ENCODE measurements at places on chromosomes 7 and 10. TPM values are rescaled to one million over a fixed set of nuclear protein-coding genes. Genes with fewer than 3 reads are reported as not detected.

DNA sequence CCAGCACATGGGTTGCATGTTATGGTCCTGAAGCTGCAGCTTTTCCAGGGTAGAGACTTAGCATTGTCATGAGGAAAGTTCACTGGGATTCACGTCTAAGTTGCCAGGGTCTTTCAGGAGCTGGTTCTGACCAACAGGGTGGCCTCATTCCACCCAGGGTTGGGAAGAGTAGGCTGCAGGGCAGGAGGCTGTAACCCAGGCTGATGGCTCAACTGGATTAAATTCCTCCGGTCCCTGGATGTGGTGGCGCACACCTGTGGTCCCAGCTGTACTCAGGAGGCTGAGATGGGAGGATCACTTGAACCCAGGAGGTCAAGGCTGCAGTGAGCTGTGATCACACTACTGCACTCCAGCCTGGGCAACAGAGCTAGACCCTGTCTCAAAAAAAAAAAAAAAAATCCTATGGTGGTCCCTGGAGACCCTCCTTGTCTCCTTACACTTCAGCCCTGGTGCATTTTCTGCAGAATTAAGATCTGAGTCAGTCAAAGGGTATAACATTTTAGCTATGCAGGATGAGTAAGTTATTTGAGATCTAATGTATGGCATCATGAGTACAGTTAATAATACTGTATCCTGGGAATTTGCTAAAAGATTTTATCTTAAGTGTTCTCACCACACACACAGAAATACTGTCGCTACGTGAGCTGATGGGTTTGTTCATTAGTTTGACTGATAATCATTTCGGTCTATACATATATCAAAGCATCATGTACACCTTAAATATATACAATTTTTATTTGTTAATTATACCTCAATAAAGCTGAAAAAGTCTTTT is 44.0 kb downstream of the ASB13 start:
- DNase-seq = no peak

DNA sequence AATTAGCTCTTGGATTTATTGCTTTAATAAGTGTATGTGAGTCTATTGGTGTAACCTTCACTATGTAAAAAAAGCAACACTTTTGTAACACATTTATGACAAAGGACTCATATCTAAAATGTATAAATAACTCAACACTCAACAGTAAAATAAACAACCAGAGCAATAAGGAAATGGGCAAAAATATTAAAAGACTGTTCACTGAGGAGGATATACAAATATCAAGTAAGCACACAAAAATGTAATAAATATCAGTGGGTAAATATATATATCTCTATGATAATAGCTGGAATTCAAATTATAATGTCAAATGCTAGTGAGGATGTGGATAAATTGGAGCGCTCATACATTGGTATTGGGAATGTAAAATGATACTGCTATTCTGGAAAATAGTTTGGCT is 53.0 kb downstream of the HDAC9 start:
- no peak for DNase-seq

The PYROXD2 gene
- 7.9 TPM for polyA plus RNA-seq

- DNase-seq = no peak
These were observed 166.7 kb upstream of the SH2B2 start for GRCh38 chr7:102119925-102120324.

DNA sequence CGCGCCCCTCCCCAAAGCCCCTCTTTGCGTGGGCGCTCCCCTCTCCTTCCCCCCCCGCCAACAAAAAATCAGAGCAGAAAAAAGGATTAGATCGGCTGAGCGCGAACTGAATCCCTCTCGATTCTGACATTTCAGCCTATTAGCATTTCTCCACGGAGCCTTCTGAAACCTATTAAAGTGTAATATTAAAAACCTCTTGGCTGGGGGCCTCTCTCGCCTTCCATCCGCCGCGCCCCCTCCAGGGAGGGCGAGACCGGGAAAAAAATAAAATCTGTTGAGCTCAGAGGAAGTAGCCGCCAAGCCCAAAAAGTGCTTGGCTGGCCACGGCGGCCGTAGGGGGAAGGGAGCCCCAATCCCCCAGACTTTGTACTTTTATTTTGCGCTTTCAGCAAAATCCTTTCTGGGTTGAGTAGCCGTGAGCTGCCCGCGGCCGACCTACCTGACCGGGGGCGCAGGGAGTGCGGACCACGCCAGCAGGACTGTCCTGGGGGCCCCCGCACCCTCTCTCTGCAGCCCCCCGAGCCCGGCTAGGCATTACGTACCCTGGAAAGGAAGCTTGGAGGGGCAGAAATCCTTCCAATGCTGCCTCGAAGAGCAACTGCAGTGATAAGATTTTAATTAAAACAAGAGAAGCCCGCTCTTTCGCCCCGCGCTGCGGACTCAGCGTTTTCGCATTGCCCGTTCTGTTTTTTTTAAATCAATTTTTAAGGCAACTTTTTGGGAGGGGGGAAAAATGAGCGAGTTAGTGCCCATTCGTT is 1.3 kb upstream of the TNRC18 start:
- DNase-seq = peak; percentile 92

The TMEM236 gene
- 0.27 TPM for polyA plus RNA-seq

GRCh38 chr10:29205787-29206186 is 83.1 kb upstream of the LYZL1 start:
- DNase-seq = no peak

DNA sequence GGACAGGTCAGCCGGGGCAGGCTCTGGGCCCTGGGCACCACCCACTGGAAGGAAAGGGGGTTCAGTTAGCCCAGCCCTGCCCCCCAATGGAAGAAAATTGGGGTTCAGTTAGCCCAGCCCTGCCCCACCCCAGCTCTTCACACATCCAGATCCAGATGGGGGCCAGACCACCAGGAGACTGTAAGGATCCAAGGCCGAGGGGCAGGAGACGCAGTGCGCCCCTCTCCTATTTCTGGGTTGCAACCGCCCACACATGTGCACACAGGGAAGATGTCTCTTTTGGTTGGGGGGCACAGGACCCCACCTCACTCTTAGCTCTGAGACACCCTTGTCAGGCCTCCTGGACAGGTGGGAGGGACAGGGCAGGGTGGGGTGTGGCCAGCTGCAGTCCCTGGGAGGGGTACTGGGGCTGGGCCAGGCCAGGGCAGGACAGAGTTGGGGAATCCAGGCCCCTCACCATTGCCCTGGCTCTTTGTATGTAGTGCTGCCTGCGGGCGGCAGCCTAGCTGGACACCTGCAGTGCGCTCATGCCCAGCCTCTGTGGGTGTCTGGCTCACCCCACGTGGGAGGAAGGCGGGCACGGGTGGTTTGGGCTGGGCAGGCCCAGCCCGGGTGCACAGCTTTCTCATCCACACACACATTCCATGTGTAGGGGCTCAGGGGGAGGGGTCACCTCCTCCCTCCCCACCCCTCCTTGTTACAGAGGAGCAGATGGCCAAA is 141.2 kb downstream of the LHPP start:
- peak; percentile 30 for DNase-seq

DNA sequence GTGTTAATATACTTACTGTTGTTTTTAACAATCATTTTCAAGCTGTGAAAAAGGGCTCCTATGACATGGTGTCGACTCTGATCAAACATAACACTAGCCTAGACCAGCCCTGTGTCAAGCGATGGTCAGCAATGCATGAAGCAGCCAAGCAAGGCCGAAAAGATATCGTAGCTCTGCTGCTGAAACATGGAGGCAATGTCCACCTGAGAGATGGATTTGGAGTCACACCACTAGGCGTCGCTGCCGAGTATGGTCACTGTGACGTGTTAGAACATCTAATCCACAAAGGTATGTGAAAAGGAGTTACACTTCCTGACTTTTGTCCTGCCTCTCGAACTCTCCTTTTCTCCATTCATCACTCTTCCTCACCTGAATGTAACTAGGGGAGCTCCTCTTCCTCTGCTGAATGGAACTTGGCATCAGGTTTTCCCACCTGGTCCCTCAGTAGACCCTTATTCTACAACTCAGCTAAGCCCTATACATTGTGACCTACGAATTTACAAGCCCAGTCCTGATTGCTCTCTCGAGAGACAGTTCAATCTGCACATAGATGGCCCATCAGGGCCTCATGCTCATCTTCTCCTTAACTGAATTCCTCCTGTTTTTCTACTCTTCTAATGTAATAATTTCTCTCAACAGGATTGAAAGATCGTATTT is 23.0 kb downstream of the ASB15 start:
- peak; percentile 32 for DNase-seq

The CRYGN gene
- polyA plus RNA-seq = 0.07 TPM

The ADRA2A gene
- polyA plus RNA-seq = 0.86 TPM

- DNase-seq = no peak
These were observed 18.7 kb downstream of the SORCS3 start for GRCh38 chr10:104659809-104660208.

DNA sequence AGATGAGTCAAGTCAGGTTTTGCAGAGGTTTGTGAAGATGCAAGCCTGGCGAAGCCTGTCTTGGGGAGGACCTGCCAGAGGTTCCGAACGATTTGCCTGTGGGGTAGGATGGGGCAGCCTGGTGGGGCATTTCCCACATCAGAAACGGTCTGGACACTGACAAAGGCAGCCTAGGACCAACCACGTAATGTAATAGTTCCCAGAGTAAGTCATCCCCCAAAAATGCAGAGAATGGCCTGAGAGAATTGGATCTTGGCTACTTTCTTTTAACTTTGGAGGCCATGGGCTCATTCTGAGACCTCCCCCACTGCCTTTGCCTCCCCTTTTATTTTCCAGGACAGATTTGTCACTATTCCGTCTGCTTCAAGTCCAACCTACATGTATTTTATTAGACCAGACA is 168.9 kb upstream of the SH2B2 start:
- no peak for DNase-seq

The ALDH18A1 gene
- polyA plus RNA-seq = 6.9 TPM

Data from right cardiac atrium (tissue), 5 donors.